ENCODE measurements at places on chromosomes 5 and 9. TPM values are rescaled to one million over a fixed set of nuclear protein-coding genes. Genes with fewer than 3 reads are reported as not detected.

LRRC70 gene
- 0.56 TPM for total RNA-seq

GABRA1 gene
- total RNA-seq = not detected

PRELID1 gene
- 229 TPM for total RNA-seq

PROB1 gene
- total RNA-seq = 2.9 TPM

SLC6A18 gene
- not detected for total RNA-seq

KCNV2 gene
- total RNA-seq = not detected

NUTM2G gene
- not detected for total RNA-seq

PCDHB9 gene
- total RNA-seq = not detected

ARL14EPL gene
- total RNA-seq = not detected

C6 gene
- total RNA-seq = not detected

MCCC2 gene
- total RNA-seq = 124 TPM

SPATA31A3 gene
- not detected for total RNA-seq

ABO gene
- not detected for total RNA-seq

GDF9 gene
- total RNA-seq = 0.59 TPM

BAAT gene
- 1.3 TPM for total RNA-seq

MPDZ gene
- total RNA-seq = 0.23 TPM

SHOC1 gene
- total RNA-seq = not detected

LMX1B gene
- total RNA-seq = 17.0 TPM

TMEM215 gene
- total RNA-seq = not detected

SLC27A4 gene
- 21.1 TPM for total RNA-seq

RGS7BP gene
- total RNA-seq = not detected
